ENCODE measurements at places on chromosomes 4 and X. TPM values are rescaled to one million over a fixed set of nuclear protein-coding genes. Genes with fewer than 3 reads are reported as not detected.

Gene VCX
- not detected for total RNA-seq

Gene ADGRG4
- not detected for total RNA-seq

Gene MAGEA1
- total RNA-seq = not detected

Gene PABPC1L2A
- total RNA-seq = not detected

Gene USP26
- not detected for total RNA-seq

Gene NUDT10
- total RNA-seq = not detected

Gene TMEM35A
- 1.1 TPM for total RNA-seq

Gene TMEM131L
- total RNA-seq = 14.7 TPM

Gene POU4F2
- not detected for total RNA-seq

Gene MAGEB2
- total RNA-seq = not detected
